AML-193 (cell line): ENCODE measurements at places on chromosomes 5 and 9.
A peak's percentile ranks its signal among the peaks of the same experiment; 100 is the strongest.

DNA sequence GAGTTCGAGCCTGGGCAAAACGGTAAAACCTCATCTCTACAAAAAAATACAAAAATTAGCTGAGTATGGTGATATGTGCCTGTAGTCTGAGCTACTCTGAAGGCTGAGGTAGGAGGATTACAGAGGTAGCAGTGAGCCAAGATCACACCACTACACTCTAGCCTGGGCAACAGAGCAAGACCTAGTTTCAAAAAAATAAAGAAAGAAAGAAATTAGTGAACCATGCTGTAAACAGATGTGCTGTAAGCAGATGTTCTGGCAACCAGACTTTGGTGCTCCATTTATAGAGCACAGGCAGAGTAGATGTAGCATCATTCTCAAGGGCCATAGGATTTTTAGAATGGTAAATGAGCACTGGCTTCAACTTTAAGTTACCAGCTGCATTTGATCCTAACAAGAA is 115.4 kb downstream of the ST8SIA4 start:
- no peak for DNase-seq

DNA sequence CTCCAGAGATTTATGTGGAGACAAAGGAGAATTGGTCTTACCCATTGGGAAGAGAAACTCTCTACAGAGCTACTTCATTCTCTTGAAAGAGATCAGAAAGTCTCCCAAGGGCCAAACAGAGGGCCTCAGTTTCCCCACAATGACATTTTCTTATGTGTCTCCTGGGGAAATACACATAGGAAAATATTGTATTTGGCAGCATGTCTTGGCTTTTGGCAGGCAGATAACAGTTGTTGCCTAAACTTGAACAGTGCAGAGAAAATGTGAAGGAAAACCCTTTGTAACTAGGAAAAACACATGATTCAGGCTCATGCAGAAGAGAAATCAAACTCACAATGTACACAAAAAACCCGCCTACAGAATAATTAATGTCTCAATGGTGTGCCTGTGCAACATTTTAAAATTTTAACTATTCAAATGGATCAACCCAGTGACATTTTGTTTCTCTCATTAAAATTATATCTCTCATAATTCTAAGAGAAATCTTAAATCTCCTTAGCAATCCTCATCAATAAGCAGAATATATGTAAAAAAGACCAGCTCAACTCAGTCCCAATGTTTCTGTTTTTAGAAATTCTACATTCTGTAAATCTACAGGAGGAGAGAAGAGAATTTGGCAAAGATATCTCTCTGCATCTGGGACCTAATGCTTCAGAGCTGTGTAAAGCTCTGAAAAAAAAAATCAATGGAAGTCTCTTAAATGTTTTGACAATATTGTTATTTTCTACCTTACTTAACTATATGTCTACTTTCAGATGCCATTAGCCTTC is 205.1 kb downstream of the ADAMTSL1 start:
- DNase-seq, result no peak

DNA sequence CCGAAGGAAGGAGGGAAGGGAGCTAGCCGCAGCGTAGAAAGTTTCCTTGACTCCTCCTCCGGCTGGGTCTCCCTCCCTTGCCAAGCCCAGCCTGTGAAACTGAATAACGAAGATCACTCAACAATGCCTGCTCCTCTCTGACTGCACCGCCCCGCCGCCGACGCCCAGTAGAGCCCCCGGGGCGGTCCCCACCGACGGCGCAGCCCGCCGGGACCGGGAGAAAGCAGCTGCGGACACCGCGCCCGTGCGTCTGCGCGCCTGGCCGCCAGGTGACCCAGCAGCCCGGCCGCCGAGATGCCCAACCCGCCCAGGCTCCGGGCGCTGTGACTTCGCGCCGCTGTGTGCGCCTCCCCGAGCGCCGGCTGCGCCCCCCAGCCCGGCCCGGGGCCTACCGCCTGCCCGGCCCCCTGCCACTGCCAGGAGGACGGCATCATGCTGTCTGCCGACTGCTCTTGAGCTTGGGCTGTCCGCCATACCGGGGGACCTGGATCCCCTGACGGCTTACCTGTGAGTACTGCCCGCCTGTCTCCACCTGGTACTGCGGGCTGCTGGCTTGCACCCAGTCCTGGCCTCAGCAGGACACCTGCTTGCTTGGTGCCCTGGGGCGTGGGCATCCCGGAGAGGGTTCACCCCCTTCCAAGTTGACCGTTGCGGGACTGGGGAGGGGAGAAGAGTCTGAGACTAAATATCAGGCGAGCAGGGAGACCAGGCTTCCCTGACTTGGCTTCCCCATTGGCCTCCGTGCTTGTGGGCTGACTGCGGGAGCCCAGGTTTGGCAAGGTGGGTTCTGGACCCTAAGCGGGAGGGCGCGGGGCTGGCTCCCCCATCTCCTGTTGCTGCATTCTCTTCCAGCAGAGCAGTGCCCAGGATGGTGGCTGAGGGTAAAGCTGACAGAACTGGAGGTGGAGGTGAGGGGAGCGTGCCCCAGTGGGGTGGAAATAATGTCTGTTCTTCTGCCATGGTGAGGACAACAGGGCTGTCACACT is 26.2 kb upstream of the SPTLC1 start:
- no peak for DNase-seq

DNA sequence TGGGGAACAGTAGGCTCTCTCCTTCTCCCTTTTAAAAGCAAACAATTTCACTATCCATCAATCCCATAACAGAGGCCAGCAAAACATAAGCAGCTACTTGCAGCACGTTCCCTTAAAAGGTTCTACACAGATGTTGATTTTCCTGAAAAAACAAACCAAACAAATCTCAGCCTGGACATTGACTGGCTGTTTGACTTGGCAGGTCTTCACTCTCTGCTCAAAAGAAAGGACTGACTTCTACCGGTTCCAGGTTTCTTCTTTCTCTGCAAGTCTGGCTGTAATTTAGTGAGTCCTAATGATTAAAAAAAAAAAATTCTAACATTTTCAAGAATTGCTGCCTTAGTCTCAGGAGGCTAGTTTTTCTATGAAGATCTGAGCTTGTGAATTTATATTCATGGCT is 203.1 kb upstream of the EFNA5 start:
- no peak for DNase-seq

- no peak for DNase-seq
These were observed 55.7 kb downstream of the GGTA1 start for GRCh38 chr9:121443981-121444380.

GRCh38 chr9:93357649-93358048 is 93.8 kb upstream of the FAM120A start:
- no peak for DNase-seq

DNA sequence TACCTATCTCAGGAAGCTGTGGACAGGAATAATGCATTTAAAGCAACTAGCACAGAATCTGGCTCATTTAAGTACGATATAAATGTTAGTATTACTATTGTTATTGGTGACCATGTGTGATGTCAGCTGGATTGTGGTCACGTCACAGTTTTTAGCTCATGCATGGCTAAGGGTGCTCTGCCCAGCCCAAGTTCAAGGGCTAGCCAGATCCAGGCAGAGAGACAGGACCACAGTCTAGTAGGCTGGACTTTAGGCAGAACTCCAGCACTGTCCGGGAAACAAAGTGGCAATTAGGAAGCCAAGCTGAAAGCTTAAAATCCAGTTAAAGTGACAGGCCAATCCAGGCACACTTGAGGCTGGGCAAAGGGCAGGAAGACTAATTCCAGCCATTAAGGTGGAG is 273.6 kb downstream of the ADAMTSL1 start:
- no peak for DNase-seq

- DNase-seq, result peak; percentile 87
These were observed 12.5 kb upstream of the PARP8 start for GRCh38 chr5:50653946-50654345.

DNA sequence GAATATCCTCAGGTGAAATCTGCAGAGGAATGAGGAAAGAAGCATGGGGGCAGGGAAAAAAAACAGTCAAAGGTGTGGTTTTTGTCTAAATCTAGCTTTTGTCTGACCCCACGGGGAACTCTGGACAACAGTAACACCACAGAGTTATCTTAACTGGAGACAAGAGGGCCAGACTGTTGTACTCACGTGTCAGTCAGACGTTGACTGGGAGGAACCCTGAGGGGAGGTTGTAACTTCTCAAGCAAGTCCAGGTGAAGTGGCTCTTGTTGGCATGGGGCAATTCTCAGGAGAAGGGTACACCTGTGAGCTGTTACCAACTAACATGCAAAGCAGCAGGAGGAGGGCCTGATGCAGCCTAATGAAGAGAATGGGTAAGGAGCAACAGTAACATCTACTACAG is 44.1 kb upstream of the SHISAL2B start:
- DNase-seq, result no peak
